CD4-positive, alpha-beta T cell treated with Interleukin-17A for 4 hours (primary cell): ENCODE measurements at places on chromosomes 4 and X.

- DNase-seq = no peak
These were observed 135.7 kb downstream of the AASDH start for GRCh38 chr4:56251556-56251955.

DNA sequence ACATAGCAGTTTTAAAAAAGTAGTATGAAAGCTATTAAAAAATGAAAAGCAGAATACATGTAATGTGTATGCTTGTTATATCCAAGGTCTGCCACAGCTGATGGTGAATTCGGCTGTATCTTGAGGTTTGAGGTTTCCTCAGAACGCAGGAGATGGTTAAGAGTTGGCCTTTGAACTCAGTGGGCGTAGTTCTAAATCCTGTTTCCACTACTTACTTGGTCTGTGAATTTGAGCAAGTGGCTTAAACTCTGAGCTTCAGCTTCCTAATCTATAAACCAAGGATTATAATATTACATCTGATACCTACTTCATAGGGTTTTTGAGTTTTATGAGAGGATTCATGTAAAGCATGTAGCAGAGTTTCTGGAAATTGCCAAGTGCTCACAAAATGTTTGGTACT is 125.2 kb downstream of the STIM2 start:
- peak; percentile 51 for DNase-seq

- DNase-seq = no peak
These were observed 142.1 kb upstream of the FTHL17 start for GRCh38 chrX:31213941-31214340.

DNA sequence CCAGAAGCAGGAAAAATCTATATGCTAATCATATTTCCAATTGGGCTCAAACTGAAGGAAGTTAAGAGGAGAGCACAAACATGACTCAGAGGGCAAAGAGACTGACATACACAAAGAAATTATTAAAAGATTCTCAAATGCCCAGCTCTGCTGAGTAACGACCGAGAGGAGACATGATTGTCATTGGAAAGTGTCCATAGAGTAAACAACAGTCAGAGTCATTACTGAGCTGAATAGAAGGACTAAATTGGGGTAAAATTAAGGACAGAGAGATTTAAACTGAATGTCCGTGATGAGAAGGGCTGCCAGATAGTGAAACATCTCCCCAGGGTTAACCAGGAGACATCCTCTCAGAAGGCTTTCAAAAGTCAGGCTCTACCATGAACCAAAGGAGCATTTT is 111.2 kb upstream of the GALNT7 start:
- no peak for DNase-seq

DNA sequence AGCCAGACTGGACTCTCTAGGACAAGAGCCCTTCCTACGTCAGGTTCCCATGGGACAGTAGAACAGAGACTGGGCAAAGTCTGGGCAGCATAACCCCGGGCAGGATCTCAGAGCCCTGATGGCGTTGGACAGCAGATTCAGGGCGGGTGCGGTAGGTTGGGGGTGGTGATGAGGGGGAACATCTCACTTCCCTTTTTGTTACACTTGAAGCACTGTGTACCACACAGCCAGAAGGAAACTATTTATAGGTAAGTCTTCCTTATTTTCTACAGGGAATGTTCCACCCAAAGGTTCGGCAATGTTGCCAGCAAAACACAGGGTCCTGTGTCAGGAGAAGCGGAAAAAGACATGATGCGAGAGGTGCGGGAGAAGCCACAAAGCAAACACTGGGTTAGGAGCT is 54.3 kb downstream of the TSC22D3 start:
- no peak for DNase-seq

- DNase-seq = no peak
These were observed 163.8 kb downstream of the ATRX start for GRCh38 chrX:77622233-77622632.

GRCh38 chr4:88439161-88439760 is 17.7 kb upstream of the HERC5 start:
- DNase-seq = no peak

DNA sequence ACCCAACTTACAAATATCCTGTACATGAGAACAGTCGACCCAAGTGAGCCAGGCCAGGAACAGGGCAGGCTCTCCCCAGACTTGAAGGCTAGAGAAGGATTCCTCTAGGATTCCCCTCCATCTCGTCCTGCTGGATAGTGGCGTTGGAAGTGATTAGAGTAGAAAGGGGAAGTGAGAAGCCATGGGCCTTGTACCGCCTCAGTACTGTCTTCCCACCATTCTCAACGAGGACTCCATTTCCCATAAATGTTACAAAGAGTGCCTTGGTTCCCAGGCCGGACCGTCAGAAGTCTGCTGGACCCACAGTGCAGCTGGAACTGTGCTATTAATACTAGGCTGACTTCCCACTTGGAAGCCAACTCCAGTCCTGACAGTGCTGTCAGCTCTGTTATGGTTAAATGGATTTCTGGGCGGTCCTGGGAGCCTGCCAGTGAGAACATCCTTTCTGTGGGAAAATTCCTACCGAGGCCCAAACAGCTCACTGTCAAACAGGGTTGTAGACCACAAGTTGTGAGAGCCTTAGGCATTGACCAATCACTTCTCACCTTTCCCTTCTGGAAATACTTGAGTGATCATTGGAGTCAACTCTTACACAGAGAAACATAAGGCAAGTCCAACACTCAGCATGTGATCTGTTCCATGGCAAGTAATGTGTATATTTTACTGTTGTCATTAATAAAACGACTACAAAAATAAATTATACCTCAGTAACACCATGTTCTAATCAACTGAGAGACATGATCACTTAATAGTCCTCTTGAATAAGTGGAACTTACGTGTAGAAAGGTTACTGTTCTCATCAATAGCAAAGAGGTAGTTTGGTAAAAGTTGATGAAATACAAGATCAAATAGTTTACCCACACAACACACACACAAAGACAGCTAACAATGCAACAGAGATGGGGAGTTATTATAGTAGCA is 58.4 kb downstream of the AMELX start:
- DNase-seq = no peak

DNA sequence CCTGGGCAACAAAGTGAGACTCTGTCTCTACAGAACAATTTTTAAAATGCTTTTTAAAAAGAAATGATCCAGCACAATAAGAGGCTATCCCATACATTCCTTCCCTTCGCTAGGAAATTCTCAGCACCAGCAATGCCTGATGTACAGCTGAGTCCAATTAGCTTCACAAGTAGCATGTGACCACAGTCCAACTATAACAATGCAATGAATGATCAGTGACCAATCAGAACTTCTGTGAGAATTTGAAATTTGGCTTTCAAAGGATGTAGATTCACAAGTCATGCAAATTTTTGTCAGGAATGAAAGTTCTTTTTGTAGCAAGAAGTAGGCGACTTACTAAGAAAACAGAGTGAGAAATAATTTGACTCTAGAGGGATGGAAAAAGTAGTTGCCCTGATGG is 278.5 kb upstream of the UGT8 start:
- no peak for DNase-seq

DNA sequence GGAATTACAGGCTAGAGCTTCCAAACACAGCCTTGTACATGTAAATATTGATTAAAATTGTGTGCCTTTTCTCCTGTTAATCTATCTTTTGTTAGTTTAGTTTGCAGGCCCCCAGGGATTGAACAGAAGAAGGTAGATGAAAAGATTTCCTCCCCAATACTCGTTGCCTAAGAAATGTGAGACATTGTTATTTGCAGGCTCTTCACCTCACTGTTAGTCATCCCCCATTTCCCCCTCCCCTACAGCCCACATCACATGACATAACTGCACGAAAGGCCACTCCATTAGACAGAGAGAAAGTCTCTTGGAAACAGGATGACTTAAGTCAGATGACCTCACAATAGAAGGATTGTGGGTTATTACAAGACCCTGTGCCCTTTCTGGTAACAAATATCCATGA is 13.3 kb upstream of the MID1 start:
- DNase-seq = no peak

DNA sequence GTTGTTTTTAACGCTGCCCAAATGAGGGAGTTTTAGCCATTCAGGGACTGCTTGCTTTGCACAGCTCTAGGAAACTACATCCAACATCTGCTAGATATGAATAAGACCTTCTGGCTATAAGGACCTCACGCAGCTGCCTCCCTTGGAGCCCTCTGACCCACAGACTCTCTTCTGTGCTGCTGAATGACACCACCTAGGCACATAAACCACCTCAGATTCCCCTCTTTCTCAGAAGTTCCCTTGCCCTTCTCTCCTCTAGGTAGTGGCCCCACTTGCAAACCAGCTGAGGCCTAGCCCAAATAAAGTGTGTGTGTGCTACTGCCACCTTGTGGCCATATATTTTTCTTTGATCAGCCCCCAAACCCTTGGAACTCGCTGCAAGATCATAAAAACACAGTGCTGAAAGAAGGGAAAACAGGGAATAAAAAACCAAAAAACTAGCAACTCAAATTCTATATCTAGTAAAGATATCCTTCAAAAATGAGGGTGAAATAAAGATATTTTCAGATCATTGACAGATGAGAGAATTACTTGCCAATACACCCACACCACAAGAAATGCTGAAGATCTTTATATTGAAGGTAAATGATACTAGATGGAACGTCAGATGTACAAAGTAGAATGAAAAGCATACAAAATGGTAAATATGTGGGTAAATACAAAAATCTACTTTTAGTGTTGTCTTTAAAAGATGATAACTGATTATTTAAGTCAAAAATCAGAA is 265.9 kb downstream of the ADAMTS3 start:
- DNase-seq = peak; percentile 30

- DNase-seq = no peak
These were observed 215.8 kb upstream of the LEF1 start for GRCh38 chr4:108384544-108384943.

GRCh38 chrX:110087485-110088356 is 84.8 kb downstream of the TMEM164 start:
- no peak for DNase-seq
